ENCODE measurements at places on chromosomes 2 and 18. TPM values are rescaled to one million over a fixed set of nuclear protein-coding genes. Genes with fewer than 3 reads are reported as not detected.
A peak's percentile ranks its signal among the peaks of the same experiment; 100 is the strongest.

The SLC5A7 gene
- not detected for total RNA-seq

The HK2 gene
- total RNA-seq = 9.2 TPM

The ACVR1C gene
- 5.2 TPM for total RNA-seq

- H3K27ac ChIP-seq = no peak overlapping the region
- no peak for DNase-seq
- no peaks in the 10 kb centered on the region for H3K27me3 ChIP-seq
- no peak overlapping the region for H3K4me3 ChIP-seq
- no peaks in the 10 kb centered on the region for H3K36me3 ChIP-seq
Measured at GRCh38 chr2:114784046-114784445, 341.6 kb downstream of the DPP10 start.

DNA sequence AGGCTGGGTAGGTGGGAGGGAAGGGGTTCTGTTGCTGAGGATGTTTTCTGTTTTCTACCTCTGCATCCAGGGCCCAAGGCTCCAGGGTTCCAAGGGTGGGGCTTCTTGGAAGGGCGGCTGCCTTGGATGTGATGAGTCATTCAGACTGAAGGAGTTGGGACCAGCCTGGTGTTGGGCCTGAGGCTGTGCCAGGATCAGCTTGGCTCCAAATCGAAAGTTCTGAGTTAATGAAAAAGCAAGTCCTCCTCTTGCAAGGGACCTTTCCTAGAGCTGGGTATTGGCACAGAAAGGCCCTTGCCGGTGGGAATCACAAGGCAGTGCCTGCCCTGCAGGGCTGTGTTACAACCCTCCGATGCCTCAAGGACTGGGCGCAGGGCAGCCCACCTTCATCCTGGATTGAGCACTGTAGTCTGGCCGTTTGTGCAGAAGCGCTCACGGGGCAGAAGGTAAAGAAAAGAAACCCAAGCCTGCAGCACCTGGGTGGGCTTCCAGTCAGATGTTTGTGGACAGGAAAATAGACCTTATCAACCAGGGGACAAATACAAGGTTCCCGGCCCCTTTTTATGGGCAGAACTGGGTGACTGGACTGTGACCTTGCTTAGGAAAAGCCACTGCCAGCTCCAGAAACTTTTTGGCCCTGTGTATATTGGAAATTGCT lies 52.5 kb upstream of the MCFD2 start:
- peaks cover 17% of the 10 kb centered on the region for H3K36me3 ChIP-seq
- H3K27ac ChIP-seq = no peak overlapping the region
- no peaks in the 10 kb centered on the region for H3K4me1 ChIP-seq
- no peak for DNase-seq
- H3K27me3 ChIP-seq = no peaks in the 10 kb centered on the region

GRCh38 chr2:36597003-36597531 lies 901 bp downstream of the FEZ2 start:
- DNase-seq = no peak
- no peak overlapping the region for H3K27ac ChIP-seq
- H3K4me3 ChIP-seq = peak overlapping the region; percentile 61
- H3K27me3 ChIP-seq = no peaks in the 10 kb centered on the region
- peaks cover 21% of the 10 kb centered on the region for H3K4me1 ChIP-seq

- peak within 1 kb of the TSS; percentile 84 for H3K27ac ChIP-seq
- DNase-seq = peak; percentile 90
- H3K4me3 ChIP-seq = peak within 1 kb of the TSS; percentile 100
- H3K36me3 ChIP-seq = peaks cover 5% of the 10 kb centered on the region
Measured at GRCh38 chr18:32018331-32019250, at the start of gene RNF125. Gene RNF125 (plus strand): TSS chr18:32018825. CDS start chr18:32018864, 39 bp downstream.

The SLC11A1 gene
- total RNA-seq = 0.88 TPM

- DNase-seq = no peak
- no peaks in the 10 kb centered on the region for H3K27me3 ChIP-seq
Measured at GRCh38 chr2:166934817-166935216, 46.5 kb downstream of the XIRP2 start.

- DNase-seq = no peak
- H3K27me3 ChIP-seq = no peaks in the 10 kb centered on the region
- H3K27ac ChIP-seq = no peak overlapping the region
- H3K4me3 ChIP-seq = no peak overlapping the region
Measured at GRCh38 chr2:128306081-128306930, 12.4 kb downstream of the HS6ST1 start.

- H3K36me3 ChIP-seq = no peaks in the 10 kb centered on the region
- no peak overlapping the region for H3K27ac ChIP-seq
- H3K4me3 ChIP-seq = no peak overlapping the region
- no peaks in the 10 kb centered on the region for H3K27me3 ChIP-seq
- no peak for DNase-seq
- H3K4me1 ChIP-seq = no peaks in the 10 kb centered on the region
Measured at GRCh38 chr2:182545420-182546167, 118.8 kb upstream of the PDE1A start.

- no peaks in the 10 kb centered on the region for H3K27me3 ChIP-seq
- H3K27ac ChIP-seq = no peak overlapping the region
- DNase-seq = no peak
- no peaks in the 10 kb centered on the region for H3K4me1 ChIP-seq
- no peaks in the 10 kb centered on the region for H3K36me3 ChIP-seq
Measured at GRCh38 chr2:129035992-129036391, 717.3 kb upstream of the HS6ST1 start.

The MDH1B gene
- total RNA-seq = 0.35 TPM

The UGT1A8 gene
- not detected for total RNA-seq

DNA sequence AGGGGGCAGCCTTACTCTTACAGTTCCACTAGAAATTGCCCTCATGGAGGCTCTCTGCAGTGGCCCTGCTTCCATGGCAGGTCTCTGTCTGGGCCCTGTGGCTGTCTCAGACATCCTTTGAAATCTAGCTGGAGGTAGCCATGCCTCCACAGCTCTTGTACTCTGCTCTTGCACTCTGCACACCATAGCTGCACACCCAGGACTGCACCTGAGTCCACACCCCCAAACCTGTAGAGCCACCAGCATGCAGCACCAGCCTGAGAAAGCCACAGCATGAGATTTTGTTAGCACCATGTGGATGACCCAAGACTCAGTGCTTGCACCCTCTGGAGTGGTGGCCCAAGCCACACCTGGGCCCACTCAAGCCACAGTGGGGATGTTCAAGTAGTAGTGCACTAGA lies 376.2 kb upstream of the RND3 start:
- H3K27ac ChIP-seq = no peak overlapping the region
- no peaks in the 10 kb centered on the region for H3K36me3 ChIP-seq
- no peak overlapping the region for H3K4me3 ChIP-seq
- H3K27me3 ChIP-seq = no peaks in the 10 kb centered on the region

DNA sequence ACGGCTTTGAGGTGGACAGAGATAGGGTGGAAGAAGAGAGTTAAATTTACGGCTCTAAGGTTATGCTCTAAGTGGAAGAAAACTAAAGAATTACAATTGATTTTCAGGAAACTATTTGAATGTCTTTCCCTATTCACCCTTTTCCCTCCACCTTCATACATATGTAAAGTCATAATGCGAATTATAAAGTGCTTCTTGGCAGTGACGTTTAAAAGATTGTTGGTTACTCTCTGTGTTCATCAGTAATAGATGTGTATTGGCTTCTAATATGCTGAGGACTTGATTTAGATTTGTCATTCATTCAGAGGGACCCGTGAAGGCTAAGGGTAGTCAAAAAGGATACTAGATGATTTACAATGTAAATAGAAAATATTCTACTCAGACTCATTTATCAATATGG lies 63.9 kb downstream of the ARHGAP28 start:
- DNase-seq = no peak
- H3K4me3 ChIP-seq = no peak overlapping the region
- H3K27me3 ChIP-seq = no peaks in the 10 kb centered on the region
- no peaks in the 10 kb centered on the region for H3K4me1 ChIP-seq
